T-helper 1 cell (primary cell): ENCODE measurements at places on chromosomes 7 and 10.

DNA sequence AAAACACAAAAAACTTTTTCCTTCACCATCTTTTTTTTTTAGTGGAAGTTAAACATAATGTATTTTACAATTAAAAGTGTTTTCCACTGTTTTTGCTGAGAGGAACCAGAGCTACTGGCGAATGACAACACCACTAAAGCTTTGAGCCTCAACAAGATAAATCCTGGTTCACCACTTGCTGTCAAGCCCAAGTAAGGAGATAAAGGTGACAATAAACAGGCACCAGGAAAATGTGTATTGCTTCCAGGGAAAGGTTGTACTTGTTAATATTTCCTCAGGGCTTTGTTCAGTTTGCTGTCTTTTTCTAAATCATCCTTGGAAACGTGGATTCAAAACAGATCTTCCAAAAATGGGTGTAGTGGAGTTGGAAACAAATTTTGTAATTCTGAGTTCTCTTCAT is 109.9 kb upstream of the ANKRD30A start:
- no peak for DNase-seq

DNA sequence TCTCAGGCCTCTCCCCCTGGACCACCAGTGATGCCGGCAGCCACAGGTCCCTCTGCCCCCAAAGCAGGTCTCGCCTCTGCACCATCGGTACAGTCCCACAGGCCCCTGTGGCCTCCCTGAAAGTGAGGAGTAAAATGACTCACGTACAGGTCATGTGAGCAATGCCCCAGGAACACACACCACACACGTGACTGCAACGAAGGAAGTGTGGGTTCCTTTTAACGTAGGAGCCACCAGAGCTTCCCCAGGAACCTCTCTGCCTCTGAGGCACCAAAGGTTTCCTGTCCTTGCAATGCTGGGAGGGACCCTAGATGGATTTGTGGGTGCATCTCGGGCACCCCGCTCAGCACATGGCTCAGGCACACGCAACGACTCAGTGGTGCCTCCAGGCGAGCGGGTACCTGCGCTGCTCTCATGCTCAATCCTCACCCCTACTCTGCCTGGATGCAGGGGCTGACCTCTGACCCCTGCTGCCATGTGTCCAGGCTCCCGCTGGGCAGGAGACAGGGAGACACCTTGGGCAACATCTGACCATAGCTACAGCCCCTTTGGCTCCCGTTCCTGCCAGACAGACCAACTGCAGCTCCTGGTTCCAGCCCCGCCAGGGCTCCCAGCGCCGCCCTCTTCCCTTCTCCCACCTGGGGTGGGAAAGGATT is 120.7 kb downstream of the PRKAG2 start:
- no peak for DNase-seq

- DNase-seq = no peak
Measured at GRCh38 chr10:73099141-73099540, 2.5 kb upstream of the P4HA1 start.

DNA sequence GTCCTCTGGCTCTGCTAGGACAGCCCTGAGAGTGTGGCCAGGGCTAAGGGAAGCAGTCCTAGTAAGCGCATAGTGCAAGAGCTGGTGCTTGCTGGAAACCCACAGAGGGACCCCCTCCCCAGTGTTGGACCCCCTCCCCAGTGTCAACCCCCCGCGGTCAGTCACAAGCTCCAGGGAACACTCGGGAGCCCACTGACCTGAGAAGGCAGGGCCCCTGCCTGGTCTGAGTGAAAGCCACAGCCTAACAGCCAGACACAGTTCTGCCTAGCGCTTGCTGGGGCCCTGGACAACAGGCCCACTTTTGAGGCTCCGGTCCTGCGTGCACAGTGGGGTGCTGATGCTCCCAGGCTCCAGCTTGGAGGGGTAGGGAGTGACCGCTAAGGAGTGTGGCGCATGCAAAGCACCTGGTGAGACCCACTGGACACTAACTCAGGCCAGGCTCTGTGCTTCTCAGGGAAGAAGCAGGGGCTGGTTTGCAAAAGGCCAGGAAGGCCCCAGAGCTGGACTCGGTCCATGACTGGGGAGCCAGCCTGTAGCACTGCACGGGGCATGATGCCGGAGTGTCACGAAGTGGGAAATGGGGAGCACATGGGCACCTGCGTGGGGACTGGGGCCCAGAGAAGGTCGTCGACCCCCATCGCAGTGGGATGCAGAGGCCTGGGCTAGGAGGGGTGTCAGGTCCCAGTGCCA is 175.8 kb upstream of the PPP2R2D start:
- DNase-seq = no peak

DNA sequence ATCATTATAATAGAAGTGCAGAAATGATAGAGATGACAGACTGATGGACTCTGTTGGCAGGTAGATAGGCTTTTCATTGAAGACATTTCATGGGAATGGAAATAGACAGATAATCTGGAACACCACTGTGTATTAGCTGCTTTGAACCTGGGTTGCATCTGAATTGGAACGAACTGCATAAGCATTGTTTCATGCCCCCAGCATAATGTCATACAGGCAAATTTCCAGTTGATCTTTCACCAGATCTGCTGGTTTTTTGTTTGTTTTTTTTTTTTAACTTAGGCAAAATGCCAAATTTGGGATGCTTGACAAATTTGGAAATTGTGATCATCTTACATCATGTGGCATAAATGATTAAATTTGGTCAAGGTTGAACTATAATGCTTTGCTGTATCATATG is 172.1 kb upstream of the AOAH start:
- no peak for DNase-seq

GRCh38 chr7:133550145-133550544 is 297.3 kb downstream of the EXOC4 start:
- DNase-seq = no peak

- no peak for DNase-seq
Measured at GRCh38 chr10:114395366-114396022, 8.8 kb downstream of the AFAP1L2 start.

DNA sequence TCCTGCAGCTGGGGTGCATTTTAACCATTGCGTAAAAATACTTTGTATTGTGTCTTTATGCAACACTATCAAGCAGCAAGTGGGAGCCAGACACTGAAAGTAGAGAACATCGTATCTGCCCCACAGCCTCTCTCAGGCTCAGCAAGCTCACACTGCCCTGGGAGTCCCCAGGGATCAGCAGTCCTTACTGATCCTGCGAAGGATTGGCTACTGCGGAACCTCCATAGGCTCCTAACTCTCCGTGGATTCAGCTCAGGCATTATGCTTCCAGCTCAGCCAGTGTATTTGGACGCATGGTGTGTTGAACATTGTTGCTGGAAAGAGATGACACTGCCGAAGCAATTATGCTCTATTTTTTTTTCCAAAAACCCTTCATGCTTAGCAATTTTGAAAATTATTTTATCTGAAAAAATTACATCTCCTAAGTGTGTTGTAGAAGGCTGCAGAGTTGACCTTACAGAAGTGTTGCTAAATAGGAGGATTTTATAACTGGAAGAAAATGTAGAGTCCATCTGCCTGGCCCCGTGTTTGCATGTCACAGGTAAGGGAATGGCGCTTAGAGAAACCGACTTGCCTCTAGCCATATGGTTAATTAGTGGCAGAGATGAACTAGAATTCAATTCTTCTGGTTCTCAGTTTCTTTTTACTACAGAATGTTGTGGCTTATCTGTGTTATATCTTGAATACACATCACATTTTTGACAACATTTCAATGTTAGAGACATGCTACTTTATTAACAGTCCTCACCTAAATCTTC is 276.4 kb upstream of the COBL start:
- no peak for DNase-seq

- no peak for DNase-seq
Measured at GRCh38 chr10:131556897-131557495, 245.5 kb upstream of the TCERG1L start.

- DNase-seq = no peak
Measured at GRCh38 chr7:21565614-21566013, 22.8 kb downstream of the DNAH11 start.

- no peak for DNase-seq
Measured at GRCh38 chr7:112908086-112908485, 117.9 kb upstream of the TMEM168 start.

- DNase-seq = no peak
Measured at GRCh38 chr7:135744938-135745702, 3.5 kb downstream of the FAM180A start.

GRCh38 chr7:43756368-43757072 is 2.0 kb upstream of the BLVRA start:
- no peak for DNase-seq

- DNase-seq = no peak
Measured at GRCh38 chr10:25758041-25758457, 176.0 kb upstream of the MYO3A start.

- DNase-seq = no peak
Measured at GRCh38 chr10:102462512-102463054, 11.2 kb upstream of the C10orf95 start.

DNA sequence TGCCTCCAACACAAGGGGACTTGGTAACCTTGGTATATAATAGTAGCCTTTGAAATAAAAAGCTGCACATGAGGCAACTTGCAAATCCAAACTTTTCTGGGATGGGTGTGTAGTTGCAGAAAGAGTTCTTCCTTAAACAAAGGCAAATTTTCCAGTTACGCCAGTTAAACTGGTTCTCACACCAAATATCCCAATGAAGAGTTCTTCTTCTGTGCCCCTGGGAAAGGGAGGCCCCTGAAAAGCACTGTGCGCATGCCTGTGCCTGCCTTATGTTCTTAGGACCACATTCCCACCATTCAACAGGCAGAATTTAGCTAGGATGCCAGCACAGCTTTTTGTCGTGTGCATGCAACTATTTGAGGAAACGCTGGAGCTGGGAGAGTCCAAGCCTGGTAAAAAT is 164.8 kb upstream of the SLC25A13 start:
- DNase-seq = no peak

DNA sequence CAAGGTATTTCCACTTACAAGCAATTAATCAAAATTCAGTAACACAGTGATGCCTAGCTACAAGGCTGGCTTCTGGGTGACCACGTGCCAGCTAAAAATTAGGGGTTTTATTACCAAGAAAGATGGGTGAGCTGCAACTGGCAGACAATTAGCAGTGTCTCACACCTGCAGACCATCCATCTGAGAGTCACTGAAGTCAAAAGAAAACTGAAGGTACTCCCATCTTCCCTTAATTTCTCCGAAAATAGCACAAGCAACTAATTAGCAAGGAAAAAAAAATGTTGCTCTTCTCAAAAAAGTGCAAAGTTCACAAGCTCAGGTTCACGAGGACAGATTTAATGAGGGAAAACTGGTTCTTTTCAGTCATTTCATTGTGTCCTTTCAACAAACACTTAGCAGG is 28.4 kb downstream of the RSU1 start:
- no peak for DNase-seq

DNA sequence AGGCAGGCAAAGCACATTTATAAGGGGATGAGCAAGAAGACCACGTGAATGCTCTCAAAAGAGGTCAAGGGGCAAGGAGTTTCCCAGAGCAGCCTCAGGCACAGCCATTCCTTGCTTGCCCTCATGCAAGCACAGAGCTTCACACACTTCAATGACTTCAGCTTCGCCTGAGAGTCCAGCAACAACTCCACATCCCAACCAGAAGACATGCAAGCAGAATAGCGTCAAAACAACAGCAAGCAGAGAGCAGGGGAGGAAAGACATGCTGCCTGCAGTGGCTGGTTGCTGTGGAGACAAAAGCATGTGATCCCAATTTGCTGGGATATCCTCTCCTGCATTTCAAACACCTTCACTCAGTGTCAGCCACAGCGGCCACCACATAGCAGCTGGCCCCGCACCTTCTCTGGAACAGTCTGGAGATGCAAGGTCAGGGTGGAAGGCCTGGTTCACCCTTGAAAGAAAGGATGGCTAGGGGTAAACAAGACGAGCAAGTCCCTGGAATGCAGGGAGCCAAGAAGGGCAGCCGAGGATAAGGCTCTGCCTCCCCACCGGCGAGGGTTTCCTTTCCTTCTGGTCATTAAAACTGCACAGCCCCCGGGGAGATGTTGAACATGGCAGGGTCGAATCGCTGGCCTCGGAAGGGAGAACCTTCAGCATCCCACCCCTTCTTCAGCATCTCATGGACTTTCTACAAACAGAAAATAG is 60.2 kb upstream of the CAMK2B start:
- DNase-seq = no peak

DNA sequence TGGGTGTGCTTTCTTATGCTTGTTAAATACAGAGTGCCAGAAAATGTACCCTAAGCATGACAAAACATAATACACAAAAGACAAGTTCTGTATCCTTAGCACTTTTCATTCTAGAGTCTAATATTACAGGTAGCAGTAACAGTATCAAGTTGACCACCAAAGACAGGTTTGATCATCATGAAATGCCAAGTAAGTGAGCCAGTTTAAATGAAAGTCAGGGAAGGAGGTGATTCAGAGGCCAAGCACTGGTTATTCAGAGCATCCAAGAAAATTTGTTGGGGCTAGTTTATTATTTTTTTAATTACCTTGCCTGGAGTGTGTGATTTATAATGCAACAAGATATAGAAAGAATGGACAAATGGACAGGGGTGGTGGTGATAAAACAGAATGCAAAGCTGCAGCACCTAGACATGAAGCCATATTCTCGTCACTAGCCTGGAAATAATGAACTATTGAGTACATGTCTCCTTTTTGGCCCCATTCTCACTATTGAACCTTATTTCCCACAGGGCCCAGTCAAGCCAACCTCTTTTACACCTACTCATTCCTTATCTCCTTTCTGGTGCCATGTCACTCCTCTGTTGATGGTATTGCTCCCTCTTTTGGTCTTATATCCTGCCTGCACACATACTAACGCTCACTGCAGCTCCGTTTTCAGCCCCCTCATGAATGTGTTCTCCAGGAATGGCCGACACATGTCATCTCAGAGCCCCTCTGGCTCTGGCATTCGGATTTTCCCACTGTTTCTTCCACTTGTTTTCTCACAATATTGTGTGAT is 78.6 kb upstream of the GLCCI1 start:
- DNase-seq = no peak

DNA sequence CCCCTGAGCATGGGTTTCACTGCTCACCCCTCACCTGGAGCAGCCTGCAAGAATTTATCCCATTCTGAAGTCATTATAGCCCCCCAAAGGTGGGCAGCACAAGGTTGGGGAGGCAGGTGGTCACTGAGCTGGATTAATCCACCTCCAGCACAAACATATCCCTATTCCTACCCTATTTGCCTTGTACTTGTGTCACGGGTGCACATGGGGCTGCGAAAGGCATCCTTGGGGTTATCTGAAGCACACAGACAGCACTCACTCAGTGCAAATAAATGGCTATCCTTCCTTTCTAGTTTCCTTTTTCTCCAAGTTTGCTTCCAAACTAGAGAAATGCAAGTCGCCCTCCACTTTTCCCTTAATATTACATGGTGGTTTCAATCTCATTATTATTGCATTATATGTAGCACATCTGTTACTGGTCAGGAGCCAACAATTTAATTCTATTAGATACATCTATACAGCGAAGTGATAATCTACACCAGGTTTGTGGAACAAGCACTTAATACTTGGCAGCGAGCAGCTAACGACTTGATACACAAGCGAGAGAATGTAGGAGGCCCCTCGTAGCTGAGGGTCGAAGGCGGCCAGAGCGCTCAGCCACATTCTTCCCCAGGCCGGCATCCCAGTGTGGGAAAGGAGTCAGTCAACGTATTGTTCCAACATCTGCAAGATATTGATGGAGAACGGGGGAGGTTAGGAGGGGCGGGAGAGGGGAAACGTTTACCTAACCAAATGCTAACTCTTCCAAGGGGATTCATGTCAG is 121.3 kb upstream of the HABP2 start:
- no peak for DNase-seq

- no peak for DNase-seq
Measured at GRCh38 chr7:46007194-46007593, 86.1 kb upstream of the IGFBP3 start.
